Stimulated activated CD4-positive, alpha-beta T cell treated with anti-CD3 and anti-CD28 coated beads, Interleukin-15, amount 100 ng/mL, for 1 hour (primary cell): ENCODE measurements at places on chromosomes 6 and 20.

- DNase-seq: no peak
Measured at GRCh38 chr20:33009214-33010132, 2.0 kb downstream of the BPIFB2 start.

- no peak for DNase-seq
Measured at GRCh38 chr6:122568350-122568749, 41.9 kb upstream of the PKIB start.

DNA sequence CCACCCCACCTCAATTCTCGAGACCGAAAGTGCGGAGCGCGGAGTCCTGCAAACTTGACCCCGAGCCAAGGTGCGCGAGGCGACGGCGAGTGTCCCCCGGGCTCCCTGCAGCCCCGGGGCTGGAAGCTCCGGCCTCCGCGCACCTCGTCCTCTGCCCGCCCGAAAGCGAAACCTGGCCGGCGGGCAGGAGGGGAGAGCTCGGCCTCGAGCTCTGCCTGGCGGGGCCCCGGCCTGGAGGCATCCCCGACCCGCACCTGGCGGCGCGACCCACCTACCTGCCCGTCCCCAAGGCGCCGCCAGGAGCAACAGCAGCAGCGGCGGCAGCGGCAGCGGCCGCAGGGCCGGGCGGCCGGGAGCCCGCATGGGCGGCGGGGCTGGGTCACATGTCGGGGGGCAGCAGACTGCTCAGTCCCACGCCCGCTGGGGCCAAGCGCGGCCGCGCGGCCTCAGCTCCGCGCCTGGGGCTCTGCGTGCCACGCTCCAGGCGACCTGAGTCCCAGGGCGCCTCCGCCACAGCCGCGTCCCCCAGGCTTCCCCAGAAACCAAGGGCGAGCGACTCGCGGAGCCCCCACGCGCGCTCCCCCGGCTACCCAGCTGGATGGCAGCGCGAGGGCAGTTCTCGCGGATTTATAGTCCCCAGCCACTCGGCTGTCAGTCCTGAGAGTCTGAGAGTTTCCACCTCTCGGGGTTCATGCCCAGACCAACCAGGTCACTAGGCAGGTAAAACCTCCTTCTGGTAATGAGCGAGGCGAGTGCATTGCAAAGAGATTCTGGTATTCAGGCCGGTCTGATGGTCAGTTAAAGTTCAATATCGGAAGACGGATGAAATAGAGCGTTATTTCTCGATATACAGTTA lies at the start of gene IL20RA:
IL20RA (minus strand) TSS at position 600 of the 856 bp plus-strand sequence; CDS start at position 363, 237 bp downstream.
- no peak for DNase-seq

DNA sequence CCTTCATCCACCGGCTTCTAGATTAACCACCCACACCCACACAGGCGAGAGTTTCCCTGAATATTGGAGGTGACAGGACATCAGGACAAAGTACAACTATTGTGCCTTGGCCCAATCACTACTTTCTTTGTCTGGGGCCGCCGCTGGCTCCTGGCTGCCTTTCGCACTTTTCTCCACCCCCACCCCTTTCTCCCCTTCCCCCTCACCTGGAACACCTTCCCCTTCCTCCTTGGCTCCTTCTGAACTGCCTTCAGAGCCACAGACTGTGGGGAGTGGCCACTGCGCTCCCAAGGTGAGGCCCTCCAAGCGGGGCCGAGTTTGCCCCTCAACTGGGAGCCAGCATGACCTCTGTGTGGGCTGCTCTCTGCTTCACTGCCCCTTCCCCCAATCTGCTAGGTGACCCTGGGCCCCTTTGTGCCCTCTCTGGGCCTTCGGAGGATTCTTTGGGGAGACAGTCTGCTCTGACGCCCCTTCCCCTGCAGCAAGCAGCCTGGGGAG lies 3.0 kb upstream of the VEGFA start:
- no peak for DNase-seq

- DNase-seq: no peak
Measured at GRCh38 chr20:37259031-37259430, 2.6 kb downstream of the GHRH start.

GRCh38 chr6:85464260-85464644 lies 14.4 kb downstream of the NT5E start:
- no peak for DNase-seq

GRCh38 chr20:40955326-40955725 lies 73.3 kb upstream of the TOP1 start:
- no peak for DNase-seq

- DNase-seq: no peak
Measured at GRCh38 chr20:36988494-36988966, 37.0 kb upstream of the SAMHD1 start.

- DNase-seq: no peak
Measured at GRCh38 chr6:6866656-6867403, 240.9 kb upstream of the RREB1 start.

DNA sequence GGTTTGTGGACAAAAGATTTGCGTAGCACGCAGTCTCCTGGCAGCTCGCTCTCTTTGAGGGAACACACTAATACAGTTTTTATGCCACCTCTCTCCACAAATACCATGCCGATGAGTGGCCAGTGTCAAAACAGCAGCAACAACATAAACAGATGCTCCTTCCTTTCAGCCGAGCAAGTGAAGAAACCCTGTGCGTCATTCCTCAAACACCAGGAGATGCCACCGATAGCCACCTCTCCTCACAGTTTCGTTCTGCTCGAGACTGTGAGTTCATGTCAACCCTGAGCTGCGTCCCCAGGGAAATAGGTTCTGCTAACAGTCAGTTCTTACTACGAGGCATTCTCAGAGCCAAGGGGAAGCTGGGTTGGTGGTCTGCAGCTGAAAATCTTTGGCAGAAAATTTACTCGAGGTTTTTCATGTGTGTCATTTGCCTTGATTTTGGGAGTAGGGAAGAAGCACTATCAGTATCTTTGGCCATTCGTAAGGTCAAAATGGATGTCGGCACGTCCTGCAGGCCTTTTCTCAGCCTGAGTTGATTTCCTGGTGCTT lies 59.9 kb downstream of the EYA2 start:
- no peak for DNase-seq

DNA sequence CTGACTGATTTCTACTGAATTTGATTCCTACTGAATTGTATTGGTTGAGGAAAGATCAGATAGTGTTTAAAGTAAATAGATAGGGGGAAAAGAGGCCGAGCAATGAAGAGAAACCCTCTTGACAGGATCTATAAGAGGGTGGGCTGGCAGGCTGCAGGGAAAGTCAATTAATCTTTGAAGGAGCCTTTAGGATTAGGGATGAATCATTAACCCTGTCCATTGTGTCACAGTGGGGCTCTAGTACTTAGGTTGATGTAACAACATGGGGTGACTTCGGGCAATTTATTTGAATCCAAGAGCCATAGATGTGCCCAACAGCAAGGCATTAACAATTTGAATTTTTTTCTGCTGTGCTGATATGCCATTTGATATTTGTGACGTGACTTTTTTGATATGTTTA lies 7.5 kb downstream of the RFX6 start:
- DNase-seq: no peak

DNA sequence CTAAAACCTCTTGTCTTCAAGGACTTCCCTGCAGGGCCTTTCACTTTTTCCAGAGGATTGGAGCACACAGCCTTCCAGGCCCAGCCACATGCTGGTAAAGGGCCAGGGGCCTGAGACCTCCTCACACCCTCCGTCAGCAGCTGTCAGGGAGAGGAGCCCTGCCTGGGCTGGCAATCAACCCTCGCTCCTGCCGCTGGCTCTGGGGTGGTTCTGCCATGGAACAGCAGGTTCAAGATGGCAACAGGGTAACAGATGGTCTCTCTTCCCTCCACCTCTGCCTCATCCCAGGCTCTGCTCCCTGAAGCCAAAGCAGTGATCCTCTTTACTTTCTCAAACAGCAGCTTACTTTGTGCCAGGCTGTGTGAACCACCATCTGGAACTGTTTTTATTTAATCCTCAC lies 23.8 kb downstream of the PCNA start:
- no peak for DNase-seq

DNA sequence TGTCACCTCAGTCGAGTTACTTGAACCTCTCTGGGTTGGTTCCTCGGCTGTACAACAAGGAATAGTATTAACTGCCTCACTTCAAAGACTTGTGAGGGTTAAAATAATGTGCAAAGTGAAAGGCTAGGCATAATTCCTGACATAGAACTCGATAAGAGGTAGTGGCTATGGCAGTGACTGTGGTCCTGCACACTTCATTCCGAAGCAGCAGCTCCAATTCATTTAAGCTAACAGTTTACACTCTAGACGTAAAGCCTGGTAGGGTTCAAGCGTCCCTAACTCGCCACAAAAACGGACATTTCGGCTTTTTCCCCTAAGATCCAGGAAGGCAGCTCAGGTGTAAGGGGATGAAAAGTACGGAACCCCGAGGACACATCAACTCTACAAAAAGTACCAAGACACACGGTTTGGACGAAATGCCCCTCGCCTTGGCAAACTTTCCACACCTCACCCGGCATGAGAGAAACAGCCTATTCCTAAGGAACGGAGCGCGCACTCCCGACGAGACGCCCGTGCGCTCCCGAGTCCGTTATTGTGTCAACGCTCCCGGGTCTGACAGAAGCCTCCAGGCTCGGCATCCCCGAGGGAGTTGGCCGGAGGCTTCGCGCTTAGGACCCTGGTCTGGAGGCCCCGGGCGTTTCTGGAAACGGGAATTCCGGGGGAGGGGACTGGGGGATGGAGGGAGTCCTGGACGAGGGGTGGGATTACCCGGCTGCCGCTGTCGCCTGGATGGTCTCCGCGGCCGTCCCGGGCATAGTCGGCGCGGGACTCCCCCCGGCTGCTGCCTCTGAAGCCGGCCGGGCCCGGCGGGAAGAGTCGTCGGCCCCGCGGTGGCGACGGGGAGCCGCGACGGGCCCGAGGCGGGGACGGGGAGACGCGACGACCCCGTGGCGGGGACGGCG lies 937 bp downstream of the ZNF318 start:
- no peak for DNase-seq

DNA sequence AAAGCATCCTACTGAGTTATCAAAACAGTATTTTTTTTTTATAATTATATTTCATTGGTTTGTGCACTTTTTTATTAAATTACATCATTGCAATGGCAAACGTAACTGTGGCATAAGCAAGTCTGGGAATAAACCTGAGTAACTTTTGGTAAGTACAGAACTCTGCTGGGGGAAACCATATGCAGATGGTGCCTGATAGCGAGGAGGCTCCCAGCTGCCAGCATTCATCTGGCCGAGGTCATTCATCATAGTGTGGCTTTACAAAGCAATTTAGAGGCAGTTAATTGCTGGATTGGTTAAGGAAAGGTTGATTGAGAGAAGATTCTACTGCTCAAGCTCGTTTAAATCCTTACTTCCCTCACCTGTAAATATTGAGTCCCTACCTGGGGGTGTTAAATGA lies 52.6 kb downstream of the HECA start:
- no peak for DNase-seq

DNA sequence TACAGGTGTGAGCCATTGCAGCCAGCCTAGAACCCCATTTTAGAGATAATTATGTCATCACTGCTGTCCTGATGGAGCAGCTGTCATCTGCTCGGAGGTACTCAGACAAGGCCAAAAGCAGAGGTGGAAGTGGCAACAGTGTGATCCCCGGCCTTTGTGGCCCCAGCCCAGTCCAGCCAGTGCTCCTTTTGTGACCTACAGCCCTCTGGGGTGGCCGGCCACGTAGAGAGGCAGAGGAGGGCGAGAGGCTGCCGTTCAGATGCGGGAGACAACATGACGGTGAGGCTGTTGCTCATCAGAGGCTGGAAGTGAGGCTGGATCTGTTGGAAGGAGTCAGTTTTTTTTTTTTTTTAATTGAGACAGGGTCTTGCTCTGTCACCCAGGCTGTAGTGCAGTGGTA lies 32.8 kb downstream of the EFCAB8 start:
- DNase-seq: no peak

DNA sequence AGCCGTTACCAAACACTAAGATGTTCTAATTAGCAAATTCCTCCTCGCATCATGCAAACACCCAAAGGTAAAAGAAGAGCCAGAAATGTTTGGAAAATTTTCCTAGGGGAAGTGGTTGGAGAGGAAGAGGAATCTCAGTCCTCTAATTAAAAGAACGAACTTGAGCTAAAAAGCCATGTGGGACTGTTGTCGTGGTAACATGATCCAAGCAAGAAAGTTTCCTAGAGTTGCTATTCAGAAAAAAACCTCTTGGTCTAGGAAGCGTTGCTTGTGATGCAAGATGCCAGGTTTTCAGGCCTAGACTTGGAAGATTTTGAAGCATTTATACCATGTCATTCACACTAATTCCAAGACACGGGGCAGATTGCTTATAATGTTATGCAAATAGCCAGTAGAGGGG lies 106.8 kb upstream of the DOK5 start:
- DNase-seq: no peak

DNA sequence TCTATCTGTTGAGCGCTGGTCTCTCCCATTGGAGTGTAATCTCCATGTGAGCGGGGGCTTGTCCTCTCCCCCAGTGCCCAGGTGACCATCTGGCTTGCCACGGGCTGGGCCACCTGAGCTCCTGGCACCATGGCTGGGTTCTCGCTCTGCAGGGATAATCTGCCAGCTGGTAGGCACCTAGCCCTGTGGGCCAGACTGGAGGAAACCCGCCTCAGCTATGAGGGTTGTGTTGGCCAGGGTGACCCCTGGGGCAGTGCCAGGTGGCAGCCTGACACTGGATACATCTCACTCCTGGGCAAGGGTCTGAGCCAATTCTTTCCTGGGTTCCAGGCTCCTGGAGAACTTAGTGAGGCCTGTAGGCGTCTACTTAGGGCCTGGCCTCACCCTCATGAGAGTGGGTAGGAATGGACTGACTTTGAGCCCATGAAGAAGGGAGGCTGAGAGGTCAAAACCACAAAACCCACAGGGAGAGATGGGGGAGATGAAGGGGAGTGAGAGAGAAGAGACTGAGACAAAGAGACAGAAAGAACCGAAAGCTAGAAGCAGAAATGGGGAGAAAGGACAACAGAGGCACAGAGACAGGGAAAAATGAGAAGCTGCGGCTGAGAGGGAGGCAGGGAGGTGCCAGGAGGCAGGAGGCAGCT lies 5.8 kb upstream of the SLC52A3 start:
- DNase-seq: no peak

GRCh38 chr6:158856261-158856660 lies 37.1 kb upstream of the EZR start:
- no peak for DNase-seq

DNA sequence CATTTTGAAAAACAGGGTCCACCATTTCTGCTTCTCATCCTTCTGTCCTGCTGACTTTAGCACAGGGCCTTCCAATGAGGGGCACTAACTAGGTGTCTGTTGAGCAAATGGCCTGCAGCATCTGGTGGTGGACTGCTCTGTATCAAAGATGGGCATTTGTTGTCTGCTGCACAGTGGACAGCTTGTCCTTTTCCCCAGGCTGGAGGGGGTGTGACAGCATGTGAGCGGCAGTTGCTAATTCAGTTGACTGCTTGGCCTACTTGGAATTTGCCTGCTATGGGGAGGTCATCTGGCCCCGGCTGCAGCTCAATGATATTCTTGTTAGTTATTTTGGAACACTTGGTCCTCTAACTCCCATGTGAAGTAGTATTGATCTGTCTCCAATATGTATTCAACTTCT lies 93.7 kb downstream of the SH3BGRL2 start:
- no peak for DNase-seq

DNA sequence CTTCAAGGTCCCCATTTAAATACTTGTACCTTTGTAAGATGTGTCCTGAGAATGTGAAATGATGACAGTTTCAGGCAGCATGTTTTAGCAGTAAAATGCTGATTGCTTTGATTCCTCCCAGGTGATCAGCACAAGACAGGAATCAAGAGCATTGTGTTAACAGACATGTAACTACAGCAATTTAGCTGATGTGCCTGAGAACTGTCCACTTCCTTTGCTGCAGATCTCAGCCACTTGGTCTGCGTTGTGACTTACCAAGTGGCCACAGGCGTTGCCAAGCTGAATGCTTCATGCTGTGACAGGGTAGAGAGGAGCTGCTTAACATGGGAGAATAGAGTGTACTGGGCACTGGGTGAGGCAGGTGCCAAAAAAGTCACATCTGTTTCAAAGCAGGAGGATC lies 767.0 kb upstream of the POU3F2 start:
- no peak for DNase-seq

- no peak for DNase-seq
Measured at GRCh38 chr20:61558726-61559125, 306.7 kb downstream of the CDH4 start.
